B cell (primary cell): ENCODE measurements at places on chromosomes 2 and 18. TPM values are rescaled to one million over a fixed set of nuclear protein-coding genes. Genes with fewer than 3 reads are reported as not detected.

Gene SALL3
- polyA plus RNA-seq, result not detected in 2 replicates

Gene TUBA3E
- not detected in 2 replicates for polyA plus RNA-seq

Gene SERPINB4
- polyA plus RNA-seq, result not detected in 2 replicates

Gene HK2
- polyA plus RNA-seq, result 5.7 and 13.0 TPM in 2 replicates

DNA sequence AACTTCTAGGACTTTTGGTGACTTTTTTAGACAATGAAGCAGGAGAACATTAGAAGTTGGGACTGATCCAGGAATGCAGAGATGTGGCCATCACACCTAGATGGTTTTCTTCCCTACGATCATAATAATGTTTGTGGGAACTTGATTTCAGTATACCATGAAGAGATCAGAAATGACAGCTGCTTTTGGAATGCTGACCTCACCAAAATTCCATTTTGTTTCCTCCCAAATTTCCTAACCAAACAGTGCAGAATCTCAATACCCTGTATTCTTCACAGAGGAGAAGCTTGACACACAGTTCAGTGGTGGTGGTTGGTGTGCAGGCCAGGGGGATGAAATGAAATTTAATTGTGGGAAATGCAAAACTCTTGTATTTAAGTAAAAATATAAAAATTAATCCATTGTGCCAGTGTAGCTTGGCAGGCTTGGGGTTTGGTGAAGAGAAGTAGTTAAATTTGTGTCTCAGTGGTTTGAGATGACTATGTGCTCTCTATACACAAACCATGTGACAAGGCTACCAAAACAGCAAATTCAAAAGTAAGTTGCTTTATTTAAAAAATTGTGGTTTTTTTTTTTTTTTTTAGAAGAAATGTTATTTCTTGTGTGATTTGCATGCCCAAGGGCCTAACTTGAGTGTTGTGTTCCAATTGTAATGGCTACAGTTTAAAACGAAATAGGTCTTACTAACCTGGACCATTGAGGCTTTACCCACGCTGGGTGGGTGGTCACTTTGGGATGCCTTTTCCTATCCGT is 252.4 kb downstream of the LPIN1 start:
- H3K27ac ChIP-seq, result no peak overlapping the region
- H3K36me3 ChIP-seq, result no peaks in the 10 kb centered on the region
- no peak for DNase-seq
- no peaks in the 10 kb centered on the region for H3K27me3 ChIP-seq

DNA sequence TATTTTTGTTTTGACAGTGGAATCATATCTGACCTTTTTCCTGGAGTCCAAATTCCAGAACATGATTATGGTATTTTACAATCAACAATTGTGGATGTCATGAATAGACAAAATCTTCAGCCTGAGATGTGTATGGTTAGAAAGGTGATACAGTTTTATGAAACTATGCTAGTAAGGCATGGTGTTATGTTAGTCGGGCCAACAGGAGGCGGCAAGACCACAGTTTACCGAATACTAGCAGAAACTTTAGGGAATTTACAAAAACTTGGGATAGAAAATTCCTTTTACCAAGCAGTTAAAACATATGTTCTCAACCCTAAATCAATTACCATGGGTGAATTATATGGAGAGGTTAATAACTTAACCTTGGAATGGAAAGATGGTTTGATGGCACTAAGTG is 137.0 kb downstream of the DNAH6 start:
- no peaks in the 10 kb centered on the region for H3K4me1 ChIP-seq
- no peaks in the 10 kb centered on the region for H3K27me3 ChIP-seq
- no peak overlapping the region for H3K4me3 ChIP-seq
- DNase-seq, result no peak
- H3K27ac ChIP-seq, result no peak overlapping the region

DNA sequence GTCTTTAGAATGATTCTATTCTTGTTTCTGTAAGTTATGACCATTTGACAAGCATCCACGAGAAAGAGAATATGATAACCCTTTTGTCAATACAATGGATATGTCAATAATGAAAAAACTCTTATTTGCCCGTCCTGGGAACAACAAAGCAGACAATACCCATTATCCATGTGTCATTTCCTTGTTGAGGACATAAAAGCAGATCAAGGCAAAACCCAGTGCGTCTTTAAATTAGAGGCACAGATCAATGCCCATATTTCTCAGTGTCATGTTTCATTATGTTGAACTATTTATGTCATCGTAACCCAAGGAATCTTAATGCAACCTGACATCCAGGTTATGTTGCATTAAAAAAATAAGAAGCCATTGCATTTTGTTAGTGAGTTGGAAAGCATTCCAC is 365.0 kb upstream of the CELF4 start:
- H3K27ac ChIP-seq, result no peak overlapping the region
- no peaks in the 10 kb centered on the region for H3K27me3 ChIP-seq
- no peaks in the 10 kb centered on the region for H3K36me3 ChIP-seq
- no peaks in the 10 kb centered on the region for H3K4me1 ChIP-seq

GRCh38 chr18:25289001-25289631 is 62.9 kb downstream of the ZNF521 start:
- no peaks in the 10 kb centered on the region for H3K36me3 ChIP-seq
- DNase-seq, result no peak
- H3K4me3 ChIP-seq, result no peak overlapping the region
- H3K27me3 ChIP-seq, result no peaks in the 10 kb centered on the region
- no peaks in the 10 kb centered on the region for H3K4me1 ChIP-seq
- no peak overlapping the region for H3K27ac ChIP-seq
